ENCODE measurements at places on chromosomes 16 and 17.

GRCh38 chr16:53775821-53776431 lies 72.0 kb downstream of the FTO start:
- DNase-seq, result no peak

GRCh38 chr17:28765038-28765437 lies 21.2 kb downstream of the TRAF4 start:
- no peak for DNase-seq

- DNase-seq, result no peak
Measured at GRCh38 chr17:4409659-4410058, 24.1 kb upstream of the SPNS3 start.

- DNase-seq, result no peak
Measured at GRCh38 chr16:3115561-3115960, 3.2 kb downstream of the ZNF205 start.

- peak; percentile 4 for DNase-seq
Measured at GRCh38 chr16:75458029-75458428, 6.5 kb downstream of the TMEM170A start.

GRCh38 chr16:69611103-69611640 lies 45.4 kb downstream of the NFAT5 start:
- no peak for DNase-seq

DNA sequence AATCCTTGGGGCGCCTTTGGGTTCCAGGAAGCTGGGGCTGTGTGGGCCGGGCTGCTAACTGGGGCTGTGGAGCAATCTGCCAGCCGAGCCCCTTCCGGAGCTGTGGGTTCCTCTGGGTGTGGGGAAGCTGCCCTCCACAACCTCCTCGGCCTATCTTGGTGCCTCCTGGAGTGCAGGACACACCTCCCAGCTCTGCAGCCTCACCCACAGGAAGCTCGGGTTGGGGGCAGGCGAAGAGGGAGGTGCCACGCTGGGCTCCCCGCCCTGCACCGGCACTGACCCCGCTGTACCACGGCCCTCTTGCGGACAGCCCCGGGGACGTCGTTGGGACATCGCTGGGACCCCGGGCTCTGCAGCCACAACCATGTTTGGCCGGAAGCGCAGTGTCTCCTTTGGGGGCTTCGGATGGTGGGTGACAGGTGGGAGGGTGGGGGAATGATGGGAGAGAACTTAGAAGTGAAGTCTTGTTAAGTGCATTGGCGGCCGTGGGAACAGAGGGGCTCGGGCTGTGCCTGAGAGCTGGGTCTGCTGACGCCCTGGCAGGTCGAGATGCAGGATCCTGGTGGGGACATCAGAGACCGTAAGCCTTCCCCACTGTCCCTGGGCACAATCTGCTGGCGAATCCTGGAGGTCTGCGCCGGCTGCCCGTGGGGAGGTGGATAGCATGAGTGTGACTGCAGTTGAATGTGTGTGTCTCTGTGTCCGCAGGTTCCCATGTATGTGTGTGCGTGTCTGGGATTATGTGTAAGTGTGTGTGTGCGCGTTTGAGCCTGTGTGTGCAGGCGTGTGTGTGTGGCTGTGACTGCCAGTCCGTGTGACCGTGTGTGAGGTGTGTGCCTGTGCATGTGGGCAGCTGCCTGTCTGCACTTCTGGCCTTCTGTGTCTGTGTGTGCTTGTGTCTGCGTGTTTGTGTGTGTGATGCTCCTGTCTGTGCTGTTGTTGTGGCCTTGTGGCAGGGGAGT lies at the start of gene RAP1GAP2:
RAP1GAP2 (plus strand) TSS at position 275 of the 962 bp plus-strand sequence; CDS start at position 365, 90 bp downstream.
- DNase-seq, result no peak

DNA sequence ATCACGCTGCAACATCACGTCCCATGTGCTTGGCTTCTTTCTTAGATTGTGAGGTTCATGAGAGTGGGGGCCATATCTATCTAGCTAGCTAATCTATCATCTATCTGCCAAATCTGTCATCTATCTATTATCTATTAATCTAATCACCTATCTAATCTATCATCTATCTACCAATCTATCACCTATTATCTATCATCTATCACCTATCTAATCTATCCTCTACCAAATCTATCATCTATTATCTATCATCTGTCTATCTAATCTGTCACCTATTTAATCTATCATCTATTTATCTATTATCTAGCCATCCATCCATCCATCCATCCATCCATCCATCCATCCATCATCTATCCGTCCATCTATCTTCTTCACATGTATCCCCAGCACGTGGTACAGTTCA lies 14.2 kb downstream of the COX6A2 start:
- no peak for DNase-seq

- DNase-seq, result no peak
Measured at GRCh38 chr17:49343273-49343672, 18.8 kb downstream of the ZNF652 start.

- DNase-seq, result no peak
Measured at GRCh38 chr16:4172070-4172469, 55.8 kb upstream of the ADCY9 start.

GRCh38 chr17:64599187-64599676 lies 62.9 kb downstream of the SMURF2 start:
- no peak for DNase-seq

DNA sequence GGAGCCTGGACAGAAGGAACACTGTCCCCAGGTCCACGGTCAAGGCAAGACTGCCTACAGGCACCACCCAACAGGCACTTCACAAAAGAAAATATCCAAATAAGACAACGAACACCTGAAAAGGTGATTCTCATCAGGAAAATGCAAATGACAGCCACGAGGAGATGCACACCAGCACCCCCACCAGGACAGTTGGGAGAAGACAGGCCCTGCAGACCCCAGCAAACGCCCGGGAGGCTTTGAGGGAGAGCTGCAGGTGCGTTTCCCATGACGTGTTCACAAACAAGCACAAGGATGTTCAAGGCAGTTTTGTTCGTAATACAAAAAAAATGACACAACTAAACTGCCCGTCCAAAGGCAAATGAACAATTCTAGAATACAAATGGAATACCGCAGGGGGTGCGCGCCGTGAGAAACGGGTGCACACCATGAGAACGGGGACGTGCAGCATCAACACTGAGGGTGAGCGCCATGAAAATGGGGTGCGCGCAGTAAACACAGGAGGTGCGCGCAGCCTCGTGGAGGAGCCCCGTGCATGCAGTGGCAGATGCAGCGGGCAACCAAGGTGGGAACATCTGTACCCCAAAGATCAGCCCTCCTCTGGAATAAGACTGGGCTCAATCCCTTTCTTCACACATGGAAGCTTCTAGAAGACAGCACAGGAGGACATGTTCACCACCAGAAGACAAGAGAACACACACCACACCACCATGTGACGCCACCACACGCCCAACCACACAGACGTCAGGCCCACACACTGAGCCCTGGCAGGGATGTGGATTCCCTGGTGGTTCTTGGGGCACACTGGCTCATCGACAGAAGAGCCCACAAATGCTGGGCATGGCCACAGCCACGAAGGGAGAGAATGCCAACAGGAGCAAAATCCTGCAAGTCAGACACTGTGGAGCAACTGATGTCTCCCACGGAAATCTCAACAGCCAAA lies 91.2 kb downstream of the ZNF778 start:
- no peak for DNase-seq
